ENCODE measurements at places on chromosomes 7 and 10.

GRCh38 chr7:69467826-69468225 is 130.4 kb upstream of the AUTS2 start:
- no peak for DNase-seq

- no peak for DNase-seq
These were observed 7.5 kb downstream of the SAMD9L start for GRCh38 chr7:93140582-93141191.

DNA sequence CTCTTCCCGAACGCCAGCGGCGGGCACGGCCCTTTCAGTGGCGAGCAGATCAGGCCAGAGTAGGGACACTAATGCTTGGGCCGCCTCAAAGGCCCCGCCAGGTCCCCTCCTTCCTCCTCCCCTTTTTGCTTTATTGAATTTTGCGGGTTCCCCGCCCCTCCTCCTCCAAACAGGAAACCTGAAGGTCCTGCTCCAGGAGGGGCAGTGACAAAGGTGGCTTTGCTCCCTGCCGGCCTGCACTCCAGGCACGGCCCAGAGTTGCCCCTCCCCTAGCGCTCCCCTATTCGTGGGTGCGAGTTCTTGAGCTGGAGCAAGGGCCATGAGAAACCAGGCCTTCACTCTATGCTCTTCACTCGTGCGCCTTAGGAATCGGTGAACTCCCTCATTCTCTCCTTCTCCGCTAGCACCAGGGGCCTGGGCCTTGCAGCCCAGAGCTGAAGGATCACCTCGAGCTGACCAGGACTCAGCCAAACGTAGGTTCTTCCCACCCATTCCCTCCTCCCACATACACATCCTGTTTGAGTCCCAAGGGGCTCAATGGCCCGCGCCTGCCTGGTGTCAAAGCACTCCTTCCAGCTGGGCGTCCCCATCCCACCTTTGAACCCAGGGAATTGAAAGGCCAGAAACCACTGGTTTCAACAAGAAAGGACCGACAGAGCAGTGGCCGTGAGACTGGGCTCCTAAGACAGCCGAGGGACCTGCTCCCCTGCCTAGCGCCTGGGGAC is 619 bp upstream of the HOXA6 start:
- DNase-seq, result no peak

- no peak for DNase-seq
These were observed 2.1 kb downstream of the SCD start for GRCh38 chr10:100349087-100349486.

- peak; percentile 5 for DNase-seq
These were observed at the start of gene DGKI for GRCh38 chr7:137846827-137847567. DGKI (minus strand) TSS chr7:137846974.

DNA sequence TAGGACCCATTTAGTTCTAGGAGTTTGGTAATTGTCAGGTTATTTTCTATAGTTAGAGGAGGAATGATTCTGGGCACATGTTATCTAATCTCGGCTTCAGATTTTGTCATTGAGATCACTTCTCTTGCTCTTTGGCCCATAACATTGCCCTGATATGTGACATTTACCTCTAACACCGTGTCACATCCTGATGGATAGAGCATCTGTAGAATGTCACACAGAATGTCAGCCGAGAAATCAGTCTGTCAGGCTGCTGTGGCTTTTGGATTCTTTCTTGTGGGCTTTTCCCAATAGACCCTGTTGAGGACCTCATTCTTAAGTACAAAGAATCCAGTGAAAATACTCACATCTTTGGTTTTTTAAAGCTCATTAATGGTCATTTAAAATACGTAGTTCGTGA is 142.4 kb downstream of the LRRC4 start:
- DNase-seq, result no peak

- no peak for DNase-seq
These were observed 135.3 kb upstream of the VIPR2 start for GRCh38 chr7:159280008-159280407.

- DNase-seq, result no peak
These were observed 96.4 kb downstream of the PRKG1 start for GRCh38 chr10:51170518-51171245.

DNA sequence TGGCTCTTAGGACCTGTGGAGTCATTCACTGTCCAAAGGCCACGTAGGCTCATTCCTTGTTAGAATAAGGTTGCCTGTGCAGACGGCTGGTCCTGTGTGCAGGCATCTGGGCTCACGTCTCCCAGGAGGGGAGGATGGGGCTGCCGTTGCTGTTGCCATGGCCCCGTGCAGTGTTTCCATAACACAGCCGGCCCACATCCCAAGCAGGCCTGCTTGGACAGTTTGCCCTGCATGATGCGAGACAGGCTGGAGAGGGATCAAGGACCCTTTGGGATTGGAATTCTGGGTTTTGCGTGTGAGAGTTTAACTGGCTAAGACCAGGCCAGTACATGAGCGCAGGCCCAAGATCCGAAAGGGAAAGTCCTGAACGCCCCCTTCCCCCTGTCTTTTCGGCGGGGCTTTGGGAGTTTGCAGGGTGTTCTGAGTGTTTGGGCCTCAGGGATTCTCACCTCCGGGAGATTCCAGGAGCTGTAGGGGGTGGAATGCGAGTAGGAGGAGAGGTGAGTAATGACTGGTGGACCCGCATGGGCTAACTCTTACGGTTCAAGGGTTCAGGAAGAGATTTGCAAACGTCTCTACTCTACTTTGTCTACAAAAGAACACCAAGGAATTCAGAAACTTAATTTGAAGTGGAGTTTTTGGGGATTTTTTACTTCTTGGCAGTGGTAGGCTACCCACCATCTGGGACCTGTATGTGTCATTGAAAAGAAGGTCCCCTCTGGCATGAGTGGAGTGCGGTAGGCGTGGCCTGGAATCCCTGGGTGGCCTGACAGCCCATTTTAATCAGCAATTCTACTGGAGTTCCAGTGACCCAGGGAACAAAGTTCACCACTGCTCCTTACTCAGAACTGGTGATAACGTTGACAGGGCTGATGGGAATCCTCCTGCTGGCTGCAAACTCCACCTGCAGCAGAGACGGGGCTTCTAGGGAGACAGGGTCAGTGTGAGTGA is 125.4 kb downstream of the ITIH5 start:
- DNase-seq, result no peak

DNA sequence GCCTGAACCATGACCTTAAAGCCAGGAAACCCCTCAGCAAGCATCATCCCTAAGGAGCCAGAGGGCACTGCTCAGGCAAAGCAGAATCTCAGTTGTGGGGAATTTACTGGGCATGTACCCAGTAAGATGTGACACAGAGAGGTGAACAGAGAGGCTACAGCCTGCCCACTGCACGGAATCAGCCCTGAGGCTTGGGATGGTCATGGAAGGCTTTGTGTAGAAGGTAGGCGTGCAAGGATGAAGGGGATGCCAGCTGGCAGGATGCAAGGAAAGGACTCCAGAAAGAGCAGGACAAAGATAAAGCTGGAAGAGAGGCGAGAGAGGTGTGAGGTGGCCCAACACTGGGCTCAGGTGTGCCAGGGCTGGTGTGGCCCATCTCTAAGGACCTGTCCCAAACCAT is 2.4 kb upstream of the AIFM2 start:
- no peak for DNase-seq

DNA sequence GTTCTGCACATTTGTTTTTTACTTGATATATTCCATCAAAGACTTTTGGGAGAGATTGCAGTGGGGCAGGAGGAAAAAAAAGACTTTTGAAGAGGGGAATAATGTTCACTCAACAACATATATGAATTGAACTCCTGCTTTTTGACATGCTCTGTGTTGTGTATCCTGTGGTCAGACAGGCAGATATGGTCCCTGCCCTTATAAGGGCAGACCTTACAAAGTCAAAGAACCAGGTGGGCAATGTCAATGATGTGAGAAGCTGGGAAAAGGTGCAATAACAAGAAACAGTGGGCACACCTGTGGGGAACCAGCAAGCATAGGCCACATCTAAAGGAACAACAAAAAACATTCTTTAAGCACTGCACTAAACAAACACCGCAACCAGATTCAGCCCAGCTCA is 8.2 kb downstream of the AIFM2 start:
- DNase-seq, result no peak

GRCh38 chr10:103929381-103929921 is 11.5 kb upstream of the STN1 start:
- no peak for DNase-seq

DNA sequence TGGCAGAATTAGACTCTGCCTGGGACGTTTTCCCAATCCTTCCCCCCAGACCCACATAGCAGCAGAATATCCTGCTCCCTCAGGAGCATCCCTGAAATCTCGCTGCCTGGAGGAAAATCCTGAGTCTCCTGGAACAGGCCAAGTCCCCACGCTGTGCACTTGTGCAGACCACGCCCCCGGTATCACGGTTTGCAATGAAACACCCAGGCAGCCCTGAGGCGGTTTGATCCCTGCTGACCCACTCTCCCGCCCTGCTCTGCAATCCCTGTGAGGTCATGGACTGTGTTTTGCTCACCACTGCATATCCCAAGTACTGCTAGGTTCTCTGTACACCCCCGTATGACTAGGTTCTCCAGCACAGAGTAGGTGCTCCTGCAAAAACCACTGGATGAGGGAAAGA is 411.8 kb upstream of the MGMT start:
- no peak for DNase-seq

DNA sequence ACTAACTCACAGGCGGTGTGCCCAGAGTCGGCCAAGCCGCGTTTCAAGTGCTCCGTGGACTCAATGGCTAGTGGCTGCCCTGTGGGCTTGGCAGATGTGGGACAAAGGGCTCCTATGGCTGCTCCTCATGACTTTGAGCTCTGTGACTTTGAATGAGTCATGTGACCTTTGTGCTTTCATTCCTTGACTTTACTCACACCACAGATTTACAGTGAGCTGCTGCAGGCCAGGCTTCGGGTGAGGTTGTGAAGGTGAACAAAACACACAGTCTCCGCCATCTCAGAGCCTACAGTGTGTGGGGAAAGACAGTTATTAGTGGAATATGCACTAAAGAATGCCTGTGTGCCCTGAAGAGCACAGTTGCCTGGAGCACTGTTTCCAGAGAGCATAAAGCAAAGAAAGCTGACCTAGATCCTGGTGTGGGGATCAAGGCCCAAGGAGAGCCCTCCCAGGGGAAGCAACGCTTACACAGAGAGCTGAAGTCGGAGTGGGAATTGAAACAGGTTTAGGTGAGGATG is 29.7 kb upstream of the PLEKHA1 start:
- DNase-seq, result no peak

GRCh38 chr10:31304291-31304970 is 14.6 kb upstream of the ZEB1 start:
- DNase-seq, result no peak

DNA sequence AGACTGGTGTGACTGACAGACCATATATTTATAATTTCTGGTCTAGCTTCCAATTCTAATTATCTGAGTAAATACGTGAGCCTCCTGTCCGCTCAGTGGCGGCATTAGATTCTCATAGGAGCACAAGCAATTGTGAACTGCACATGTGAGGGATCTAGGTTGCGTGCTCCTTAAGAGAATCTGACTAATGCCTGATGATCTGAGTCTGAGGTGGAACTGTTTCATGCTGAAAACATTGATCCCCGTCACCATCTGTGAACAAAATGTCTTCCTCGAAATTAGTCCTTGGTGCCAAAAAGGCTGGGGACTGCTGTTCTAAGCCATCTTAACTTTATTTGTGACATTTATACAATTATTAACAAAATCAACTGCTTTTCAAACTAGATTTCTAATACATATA is 164.7 kb upstream of the MEOX2 start:
- DNase-seq, result no peak

GRCh38 chr7:130009848-130010688 is 41.1 kb downstream of the ZC3HC1 start:
- DNase-seq, result peak; percentile 38

- no peak for DNase-seq
These were observed 55.1 kb upstream of the PTPN12 start for GRCh38 chr7:77482015-77482414.

GRCh38 chr7:99267481-99267840 is 5.2 kb upstream of the MYH16 start:
- DNase-seq, result no peak

DNA sequence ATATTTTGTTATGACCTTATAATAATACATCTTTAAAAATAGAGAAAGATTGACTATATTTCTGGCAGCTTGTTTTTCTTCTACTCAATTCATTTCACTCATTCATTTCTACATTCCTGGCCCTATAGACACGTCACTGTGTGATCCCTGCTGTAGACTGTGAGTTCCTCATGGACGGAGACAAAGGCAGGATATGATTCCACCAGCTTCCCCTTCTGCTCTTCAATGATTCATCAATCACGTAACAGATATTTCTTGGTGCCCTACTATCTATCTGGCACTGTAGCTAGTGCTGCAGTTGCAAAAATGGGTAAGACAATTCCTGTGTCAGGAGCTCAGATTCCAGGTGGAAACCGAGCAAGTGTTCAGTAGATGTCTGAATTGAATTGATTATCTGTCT is 415.0 kb downstream of the SFMBT2 start:
- DNase-seq, result no peak

GRCh38 chr7:104652434-104652833 is 324.0 kb downstream of the LHFPL3 start:
- DNase-seq, result no peak

DNA sequence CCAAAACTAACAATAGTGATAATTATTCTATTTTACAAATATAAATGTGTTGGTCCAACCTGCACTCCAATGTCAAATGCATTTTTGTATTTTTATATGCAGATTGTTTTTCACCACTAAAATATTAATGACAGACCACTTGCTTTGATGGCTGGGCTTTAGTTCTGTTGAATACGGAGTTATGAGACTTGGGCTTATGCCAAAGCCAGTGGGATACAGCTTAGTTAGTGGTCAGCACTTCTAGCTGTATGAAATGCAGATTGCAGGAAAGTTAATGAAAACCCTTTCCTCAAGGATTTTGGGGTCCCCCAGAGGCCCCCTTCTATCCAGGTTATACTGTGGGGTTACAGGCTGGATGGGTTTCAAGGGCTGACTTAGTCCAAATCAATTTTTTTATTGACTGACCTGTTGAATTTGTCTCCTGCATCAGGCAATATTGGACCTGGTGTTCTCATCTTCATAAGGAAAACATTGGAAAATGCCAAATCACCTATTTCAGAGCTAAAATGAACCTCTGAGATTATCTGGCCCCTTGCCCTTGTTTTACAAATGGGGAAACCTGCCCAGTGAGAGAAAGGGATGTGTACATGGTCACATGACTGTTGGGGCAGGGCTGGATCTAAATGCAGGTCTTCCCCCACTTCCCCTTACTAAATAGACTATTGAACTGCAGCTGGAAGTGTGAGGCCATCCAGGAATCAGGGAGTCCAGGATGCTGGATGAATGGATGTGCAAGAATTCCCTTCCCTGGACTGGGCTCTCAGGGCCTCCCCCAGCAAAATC is 1085.3 kb downstream of the KCNMA1 start:
- DNase-seq, result no peak

GRCh38 chr7:73901823-73902597 is 41.1 kb downstream of the TMEM270 start:
- no peak for DNase-seq

Measured in stimulated activated CD4-positive, alpha-beta T cell treated with anti-CD3 and anti-CD28 coated beads, Interleukin-15, amount 100 ng/mL, for 24 hours (primary cell).